Activated naive CD4-positive, alpha-beta T cell treated with Interleukin-2 at 50 U/mL for 16 hours (primary cell): ENCODE measurements at places on chromosomes 7 and 10.

GRCh38 chr7:40279991-40280390, 145.2 kb downstream of the SUGCT start:
- DNase-seq: no peak

- no peak for DNase-seq
Measured at GRCh38 chr10:131676800-131677421, 223.9 kb upstream of the PPP2R2D start.

DNA sequence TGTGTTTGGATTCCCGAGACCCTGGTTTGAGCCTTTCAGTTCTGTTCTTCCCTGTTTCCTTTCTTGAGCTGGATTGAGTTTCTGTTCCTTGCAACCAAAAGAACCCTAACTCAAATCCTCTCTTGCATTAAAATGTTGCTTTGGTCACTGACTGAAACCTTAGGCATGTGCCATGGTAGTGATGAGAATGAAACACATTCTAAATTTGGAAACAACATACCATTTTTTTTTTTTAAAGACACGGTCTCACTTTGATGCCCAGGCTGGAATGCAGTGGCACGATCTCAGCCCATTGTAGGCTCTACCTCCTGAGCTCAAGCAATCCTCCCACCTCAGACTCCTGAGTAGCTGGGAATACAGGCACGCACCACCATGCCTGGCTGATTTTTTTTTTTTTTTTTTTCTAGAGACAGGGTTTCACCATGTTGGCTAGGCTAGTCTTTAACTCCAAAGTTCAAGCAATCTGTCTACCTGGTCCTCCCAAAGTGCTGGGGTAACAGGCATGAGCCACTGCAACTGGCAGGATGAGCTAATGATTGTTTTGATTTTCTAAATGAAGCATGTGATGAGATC, 8.4 kb downstream of the THAP5 start:
- DNase-seq: no peak

DNA sequence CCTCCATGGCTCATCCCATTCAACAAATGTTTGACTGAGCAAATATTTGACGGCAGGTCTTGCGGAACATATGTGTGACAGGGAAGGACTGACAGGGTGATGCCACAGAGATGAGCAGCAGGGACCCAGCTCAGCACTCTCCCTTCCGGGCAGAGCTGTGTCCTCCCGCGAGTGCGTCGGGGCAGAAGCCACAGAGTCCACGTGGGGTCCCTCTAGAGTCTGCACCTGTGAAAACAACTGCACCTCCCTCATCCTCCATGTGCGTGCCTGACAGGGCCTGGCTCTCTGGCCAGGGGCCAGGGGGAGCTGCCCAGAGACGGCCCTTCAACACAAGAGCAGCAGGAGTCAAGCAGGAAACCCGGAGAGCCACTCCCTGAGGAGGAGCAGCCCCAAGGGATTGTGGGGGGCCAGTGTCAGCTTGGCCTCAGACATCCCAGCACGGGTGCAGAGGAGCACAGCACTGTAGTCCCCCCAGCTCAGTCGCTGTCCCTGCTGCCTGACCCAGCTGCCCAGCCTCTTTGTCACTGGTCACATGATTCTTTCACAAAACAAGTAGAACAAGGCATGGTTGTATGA, 83.6 kb upstream of the TMEM72 start:
- no peak for DNase-seq

DNA sequence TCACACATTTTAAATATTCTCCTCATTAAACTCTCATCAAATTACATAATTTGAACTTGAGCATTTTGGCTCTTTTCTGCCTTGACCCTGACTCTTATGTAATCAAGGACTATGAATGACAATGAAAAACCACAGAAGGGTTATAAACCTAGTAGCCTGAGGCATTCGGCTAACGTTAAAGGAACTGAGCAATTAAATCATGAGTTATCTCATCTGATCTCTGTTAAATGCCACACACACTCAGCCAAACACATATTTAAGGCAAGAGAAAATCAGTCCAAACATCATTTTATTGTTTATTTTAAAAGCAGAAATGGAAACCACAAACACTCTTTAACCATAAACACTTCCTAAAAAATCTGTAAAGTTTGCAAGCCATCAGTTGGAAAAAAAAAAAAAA, 204.3 kb downstream of the DGKI start:
- DNase-seq: no peak

DNA sequence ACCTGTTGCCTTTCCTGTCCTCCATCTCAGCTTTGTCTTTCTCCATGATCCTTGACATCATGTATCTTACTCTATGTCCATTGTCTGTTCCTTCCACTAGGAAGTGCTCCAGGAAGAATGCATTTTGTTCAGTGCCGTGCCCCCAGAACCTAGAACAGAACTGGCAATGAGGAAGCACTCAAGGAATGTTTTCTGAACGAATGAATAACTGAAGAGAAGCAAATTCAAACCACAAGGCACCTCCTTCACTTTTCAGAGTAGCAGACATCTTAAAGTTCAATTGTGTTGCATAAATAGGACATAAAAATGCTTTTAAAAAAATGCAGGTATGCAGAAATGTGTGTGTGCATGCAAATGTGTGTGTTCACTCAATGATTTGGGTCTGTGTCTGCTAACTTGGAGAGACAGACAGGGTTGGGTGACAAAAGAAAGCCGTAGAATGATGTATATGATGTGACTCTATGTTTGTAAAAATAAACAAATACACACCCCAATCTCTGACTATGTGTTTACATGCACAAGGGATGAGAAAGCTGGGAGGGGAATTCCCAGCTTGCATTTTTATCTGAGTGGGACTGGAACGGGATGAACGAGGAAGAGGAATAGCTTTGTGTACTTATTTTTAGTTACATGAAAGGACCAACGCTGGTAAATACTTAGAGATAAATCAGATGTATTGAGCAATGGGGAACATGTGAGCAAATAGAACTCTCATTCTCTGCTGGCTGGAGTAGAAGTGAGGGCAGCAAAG, 237.7 kb downstream of the FANK1 start:
- no peak for DNase-seq

DNA sequence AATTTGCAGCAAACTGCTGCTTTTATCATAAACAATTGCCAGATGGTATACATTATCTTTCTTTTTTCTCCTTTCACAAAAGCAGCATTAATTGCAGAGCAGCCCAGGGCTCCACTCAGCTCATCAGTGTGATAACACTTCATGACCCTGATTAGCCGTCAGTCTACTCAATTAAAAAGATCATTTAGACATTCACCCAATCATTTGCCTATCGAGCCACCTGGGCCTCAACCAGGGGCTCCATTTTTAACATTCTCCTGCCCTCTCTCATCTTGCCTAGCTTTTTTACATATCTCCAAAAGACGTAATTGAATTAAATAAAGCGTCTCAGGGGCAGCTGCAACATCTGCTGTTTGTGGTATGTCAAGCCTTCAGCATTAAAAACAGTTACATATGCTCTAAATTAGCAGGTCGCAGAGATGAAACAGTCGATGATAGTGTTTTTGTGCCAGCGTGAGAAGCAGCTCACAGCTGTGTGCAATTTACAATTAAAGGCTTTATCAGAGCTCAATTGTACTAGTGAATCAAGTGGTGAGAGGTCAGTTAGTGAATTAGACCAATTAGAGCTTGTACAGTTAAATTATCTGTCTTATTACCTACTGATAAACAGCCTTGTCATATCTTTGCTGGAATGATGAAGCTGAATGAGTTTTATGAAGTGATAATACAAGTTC, 522.5 kb downstream of the ETV1 start:
- no peak for DNase-seq

- DNase-seq: no peak
Measured at GRCh38 chr10:93378039-93378438, 104.1 kb downstream of the MYOF start.

DNA sequence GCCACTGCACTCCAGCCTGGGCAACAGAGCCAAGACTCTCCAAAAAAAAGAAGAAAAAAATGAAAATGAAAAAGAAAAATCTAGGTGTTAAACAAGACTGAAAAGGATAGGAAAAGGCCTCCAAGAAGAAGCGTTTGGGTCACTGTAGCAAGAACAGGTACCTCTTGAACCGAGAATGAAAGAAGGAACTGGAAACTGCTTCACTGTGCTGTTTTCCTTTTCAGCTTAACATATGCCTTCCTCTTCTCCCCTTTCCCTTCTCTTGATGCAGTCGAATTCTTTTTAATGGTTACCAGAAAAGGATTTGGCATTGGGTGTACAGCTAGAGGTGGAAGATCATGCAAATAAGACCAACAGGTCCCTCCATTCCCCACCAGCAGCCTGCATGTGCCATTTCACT, 28.1 kb downstream of the LRRC4 start:
- DNase-seq: no peak

DNA sequence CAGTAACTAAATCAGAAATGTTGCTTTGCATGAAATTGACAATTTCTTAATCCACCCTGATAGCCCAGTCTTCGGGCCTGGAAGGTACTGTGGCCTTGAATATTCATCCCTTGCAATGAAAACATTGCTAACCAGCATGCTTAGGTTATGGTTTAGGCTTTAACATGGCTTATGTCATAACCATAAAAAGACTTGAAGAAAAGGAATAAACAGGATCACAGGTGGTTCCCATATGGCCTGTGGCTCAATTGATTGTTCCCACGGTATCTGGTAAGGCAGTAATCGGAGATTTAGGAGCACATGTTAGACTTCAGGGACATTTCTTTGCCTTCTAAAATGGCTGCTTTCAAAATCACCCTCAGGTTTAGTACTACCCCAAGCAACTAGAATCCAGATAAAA, 139.5 kb downstream of the ST7 start:
- DNase-seq: no peak

DNA sequence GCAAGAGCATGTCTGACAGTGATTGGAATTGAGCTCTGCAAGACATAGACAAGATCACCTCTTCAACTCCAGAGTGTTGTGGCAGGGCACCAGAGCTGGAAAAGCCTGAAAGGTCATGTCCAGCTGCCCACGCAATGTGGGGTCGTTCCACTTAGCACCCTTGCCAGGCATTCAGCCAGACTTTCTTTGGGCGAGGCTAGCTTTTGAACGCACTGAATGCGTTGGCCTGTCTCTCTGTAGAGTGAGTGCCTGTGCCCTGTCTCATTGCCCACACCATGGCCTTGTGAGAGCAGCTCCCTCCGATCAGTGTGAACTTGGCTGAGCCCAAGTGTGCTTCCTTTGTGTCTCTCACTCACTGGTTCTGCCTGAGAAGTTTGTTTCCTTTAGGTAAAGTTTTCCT, 23.3 kb downstream of the UBTD1 start:
- DNase-seq: no peak

DNA sequence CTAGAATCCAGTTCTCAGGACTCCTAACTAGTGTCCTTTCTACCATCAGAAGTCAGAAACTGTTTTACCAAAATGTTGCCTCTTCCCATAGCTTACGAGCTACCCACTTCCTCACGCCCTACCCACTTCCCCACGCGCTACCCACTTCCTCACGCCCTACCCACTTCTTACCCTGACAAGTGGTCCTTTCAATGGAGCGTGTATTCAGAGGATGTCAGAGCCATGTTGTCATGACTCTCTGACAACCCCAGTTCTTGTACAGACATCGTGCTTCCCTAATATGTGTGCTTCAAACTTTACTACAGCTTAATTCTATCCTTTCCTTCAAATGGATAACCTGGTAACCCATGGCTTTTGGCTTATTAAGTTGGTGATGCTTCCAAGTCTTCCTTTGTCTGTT, 84.8 kb upstream of the PHF14 start:
- DNase-seq: no peak
